Ureter (tissue), 1 donor: ENCODE measurements at places on chromosomes 4 and X.

GRCh38 chr4:161167539-161167938 lies 996.3 kb downstream of the FSTL5 start:
- no peak for DNase-seq

GRCh38 chr4:163815776-163816175 lies 321.3 kb downstream of the TMA16 start:
- DNase-seq: no peak

GRCh38 chr4:6319530-6320150 lies 50.0 kb downstream of the WFS1 start:
- no peak for DNase-seq

- DNase-seq: no peak
Measured at GRCh38 chr4:39054497-39054896, 7.5 kb upstream of the KLHL5 start.
